NCI-H1694 (cell line): ENCODE measurements at places on chromosomes 12 and 14.

DNA sequence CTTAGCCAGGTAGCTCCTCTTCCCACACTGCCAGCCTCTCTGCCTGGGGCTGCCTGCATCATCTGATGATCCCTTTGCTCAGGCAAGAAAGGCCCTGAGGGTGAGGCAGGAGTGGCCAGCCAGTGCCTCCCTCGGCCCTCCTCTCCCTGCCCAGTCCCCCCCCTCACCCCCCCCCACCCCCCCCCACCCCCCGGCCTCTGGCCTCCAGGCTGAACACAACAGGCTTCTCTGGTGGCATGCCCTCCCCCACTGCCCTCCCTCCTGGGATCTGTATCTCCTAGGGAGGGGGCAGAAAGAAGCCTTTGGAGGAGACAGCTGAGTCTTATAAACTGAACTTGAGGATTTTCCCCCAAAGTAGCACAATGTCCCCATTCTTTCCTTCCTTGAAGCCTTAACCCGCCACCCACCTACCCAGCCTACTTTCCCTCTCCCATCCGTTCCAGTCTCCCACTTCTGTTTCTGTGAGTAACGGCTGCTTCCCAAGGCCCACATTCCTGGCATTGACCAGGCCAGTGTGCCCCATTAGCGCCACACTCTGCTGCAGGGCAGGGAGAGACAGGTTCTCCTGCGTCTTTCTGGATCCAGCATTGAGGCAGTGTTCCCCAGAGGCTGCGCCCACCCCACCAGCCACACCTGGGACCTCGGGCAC, 82.1 kb downstream of the B4GALNT3 start:
- no peak for DNase-seq

GRCh38 chr14:78007160-78007559, 163.0 kb upstream of the NRXN3 start:
- DNase-seq = no peak

DNA sequence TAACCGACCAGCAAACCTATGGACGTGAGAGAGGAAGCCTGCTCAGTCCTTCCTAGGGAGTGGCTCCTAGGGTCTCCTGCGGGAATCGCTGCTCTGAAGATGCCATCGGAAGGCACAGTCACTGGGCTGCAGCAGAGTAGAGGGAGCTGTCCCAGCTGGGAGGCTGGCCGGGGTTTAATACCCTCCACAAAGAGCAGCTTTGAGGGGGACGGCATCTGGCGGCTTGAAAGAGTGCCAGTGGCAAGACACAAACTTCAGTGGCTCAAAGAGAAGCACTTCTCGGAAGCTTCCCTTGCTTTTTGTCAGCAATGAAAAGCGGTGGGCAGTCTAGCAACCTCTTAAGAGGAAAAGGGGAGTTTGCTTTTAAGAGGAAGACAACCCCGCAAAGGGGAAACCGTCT, 114.6 kb downstream of the TMEM132C start:
- no peak for DNase-seq

- DNase-seq = no peak
Measured at GRCh38 chr12:65614259-65614889, 209.9 kb upstream of the HMGA2 start.

DNA sequence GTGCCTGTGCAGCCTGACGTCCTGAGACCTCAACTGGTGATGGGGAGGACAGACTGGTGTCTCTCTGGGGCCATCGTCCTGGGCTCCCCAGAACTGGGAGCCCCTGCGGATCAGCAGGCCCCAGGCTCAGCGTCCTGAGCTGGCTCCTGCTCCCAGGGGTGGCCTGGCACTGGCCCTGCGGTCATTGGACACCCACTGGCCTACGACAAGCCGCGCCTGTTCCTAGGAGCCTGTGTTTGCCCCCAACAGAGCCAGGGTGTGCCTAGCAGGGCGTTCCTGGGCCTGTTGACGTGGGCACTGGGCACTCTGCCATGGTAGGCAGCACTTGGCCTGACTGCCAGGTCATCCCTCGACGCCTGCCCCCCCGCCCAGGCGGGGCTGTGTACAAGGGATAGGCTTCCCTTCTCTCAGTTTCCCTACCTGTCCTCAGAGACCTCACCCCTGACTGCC, 8.4 kb downstream of the ADSS1 start:
- no peak for DNase-seq

GRCh38 chr12:25456474-25456873, 96.6 kb downstream of the LMNTD1 start:
- DNase-seq = no peak

DNA sequence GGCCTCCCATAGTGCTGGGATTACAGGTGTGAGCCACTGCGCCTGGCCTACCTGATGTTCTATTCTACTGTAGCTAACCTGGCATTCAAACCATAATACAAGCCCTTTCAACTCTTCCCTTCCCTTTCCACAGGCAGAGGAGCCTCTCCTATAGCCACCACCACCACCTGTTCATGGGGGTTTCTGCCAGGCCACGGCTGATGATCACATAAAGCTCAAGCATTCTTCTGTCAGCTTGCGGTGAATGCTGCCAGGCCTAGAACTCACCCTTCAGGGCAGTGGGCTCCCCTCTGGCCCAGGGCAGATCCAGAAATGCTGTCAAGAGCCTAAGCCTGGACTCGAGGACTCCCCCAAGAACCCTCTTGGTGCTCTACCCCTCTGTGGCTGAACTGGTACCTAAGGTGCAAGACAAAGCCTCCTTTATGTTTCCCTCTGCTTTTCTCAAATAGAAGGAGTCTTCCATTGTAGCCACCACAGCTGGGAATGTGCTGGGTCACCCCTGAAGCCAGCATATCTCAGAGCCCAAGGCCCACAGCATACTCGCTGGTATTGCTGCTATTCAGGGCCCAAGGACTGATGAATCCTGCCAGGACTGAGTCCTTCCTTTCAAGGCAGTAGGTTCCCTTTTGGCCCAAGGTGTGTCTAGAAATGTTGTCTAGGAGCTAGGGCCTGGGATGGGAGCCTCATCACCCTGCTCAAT, 3.4 kb upstream of the DLGAP5 start:
- DNase-seq = no peak

DNA sequence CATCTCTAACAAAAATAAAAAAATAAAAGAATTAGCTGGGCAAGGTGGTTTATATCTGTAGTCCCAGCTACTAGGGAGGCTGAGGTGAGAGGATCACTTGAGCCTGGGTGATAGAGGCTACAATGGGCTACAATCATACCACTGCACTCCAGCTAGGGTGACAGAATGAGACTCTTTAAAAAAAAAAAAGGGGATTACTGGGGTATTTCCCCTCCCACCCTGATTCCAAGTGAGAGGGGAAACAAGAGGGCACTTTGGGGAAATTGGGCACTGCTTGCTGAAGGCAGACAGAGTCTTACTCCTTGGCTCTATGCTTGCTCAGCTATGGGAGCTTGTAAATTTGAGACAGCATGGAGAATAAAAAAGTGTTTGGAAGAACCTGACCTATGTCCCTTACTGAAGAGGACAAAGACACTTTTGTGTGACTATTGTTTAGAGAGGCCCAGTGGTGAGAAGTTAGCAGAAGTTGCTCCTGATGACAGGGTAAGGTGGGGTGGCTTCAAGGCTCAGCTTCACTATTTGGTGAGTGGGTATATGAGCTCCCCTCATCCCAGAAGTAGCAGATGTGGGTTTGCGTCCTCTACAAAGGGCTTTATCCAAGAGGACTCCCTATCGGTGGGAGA, 44.0 kb downstream of the KLRG1 start:
- DNase-seq = no peak
